ENCODE measurements at places on chromosomes 1 and 21.

DNA sequence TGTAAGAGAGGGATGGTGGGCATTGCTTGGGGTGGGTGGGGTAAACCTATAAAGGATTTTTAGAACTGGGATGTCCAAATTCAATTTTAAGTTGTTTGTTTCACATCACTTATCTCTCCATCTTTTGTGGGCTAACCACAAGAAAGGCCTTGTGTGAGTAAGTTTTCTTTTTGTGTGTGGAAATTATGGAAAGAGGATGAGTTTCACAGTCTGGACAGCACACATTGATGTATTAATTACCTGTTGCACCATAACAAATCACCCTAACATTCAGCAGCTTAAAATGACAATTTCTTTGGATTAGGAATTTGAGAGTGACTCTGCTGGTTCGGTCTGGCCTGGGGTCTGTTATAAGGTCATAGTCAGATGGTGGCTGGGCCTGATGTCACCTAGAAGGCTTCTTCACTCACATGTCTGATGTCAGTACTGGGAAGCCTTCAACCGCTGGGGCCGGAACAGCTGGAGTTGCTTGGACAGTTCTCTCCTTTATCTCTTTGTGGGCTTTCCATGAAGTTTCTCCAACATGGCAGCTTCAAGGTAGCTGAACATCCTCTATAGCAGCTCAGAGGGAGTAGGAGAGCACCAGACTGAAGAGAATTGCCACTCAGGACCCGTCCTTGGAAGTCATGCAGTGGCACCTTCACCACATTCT lies 2.0 kb upstream of the COL9A2 start:
- no peak for DNase-seq

DNA sequence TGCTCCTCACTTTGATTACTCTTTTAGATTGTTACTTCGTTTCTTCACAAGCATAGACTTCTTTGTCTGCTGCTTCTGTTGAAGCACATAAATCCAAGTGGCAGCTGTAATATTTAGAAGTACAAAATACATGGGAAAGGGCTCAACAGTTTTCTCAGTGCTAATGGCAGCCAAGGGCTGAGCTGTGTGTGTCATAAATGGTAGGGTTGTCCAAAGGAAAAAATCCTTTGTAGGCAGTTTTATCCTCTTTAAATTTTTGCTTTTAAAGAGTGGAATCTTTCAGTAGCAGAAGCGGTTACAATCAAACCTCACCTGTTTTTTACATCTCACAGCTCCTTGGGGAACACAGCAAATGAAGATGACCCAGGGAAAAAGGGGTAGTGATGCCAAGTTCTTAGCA lies 650.8 kb downstream of the PLPP3 start:
- no peak for DNase-seq

DNA sequence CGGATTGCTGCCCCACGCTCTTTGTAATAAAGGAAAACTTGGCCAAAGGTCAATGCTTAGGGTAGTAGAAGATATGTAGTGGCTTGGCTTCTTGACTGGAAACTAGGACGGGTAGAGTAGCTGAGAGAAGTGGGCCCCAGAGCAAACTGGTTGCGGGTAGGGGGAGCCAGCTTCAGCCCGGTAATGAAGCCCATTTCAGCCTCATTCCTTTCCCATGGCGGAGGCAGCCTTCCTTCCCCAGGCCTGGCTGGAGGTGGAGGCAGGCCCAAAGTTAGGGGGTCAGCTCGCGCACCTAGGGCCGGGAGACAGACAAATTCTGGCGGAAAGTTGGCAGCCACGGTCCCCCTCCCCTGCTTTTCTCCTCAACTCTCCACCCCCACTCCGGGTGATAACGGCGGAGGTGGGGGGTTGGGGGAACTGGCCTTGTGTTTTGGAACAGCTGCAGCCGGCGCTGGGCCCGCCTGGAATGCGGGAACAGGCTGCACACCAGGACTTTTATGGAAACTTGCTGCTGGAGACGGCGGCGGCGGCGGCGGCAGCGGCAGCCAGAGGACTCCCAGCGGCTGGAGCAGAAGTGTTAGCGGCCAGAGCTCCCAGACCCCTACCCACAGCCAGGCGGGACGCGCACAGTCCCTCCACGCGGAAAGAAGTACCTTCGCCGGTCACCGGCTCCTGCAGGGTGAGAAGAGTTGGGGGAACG lies at the start of gene NEXN:
TSS of gene NEXN (plus strand) at position 544 of the 700 bp plus-strand sequence. CDS start 27,483 bp downstream, outside the sequence.
- peak; percentile 59 for DNase-seq

DNA sequence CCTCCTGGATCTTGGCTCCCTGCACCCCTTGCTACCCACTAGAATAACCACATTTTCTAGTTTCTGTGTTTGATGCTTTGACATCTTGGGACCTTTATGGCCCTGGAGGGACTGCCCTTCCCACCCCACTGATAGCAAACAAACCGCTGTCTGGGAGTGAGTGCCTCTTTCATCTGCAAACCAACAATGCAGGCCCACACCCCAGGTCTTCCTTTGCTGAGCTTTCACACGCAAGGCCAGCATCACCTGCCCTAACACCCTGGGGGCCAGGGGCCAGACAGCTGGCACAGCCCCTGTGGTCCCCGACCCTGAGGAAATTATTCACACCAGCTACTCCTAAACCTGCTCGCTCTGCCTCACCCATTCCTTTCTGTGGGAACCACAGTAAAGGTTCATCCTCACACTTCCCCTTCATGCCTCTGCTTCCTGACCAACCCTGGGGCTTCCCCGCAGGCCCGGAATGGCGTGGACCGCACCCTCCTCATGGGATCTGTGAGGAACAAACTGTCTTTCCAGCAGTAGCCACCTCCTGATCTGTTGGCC lies 15.4 kb downstream of the SLC2A7 start:
- DNase-seq: no peak

DNA sequence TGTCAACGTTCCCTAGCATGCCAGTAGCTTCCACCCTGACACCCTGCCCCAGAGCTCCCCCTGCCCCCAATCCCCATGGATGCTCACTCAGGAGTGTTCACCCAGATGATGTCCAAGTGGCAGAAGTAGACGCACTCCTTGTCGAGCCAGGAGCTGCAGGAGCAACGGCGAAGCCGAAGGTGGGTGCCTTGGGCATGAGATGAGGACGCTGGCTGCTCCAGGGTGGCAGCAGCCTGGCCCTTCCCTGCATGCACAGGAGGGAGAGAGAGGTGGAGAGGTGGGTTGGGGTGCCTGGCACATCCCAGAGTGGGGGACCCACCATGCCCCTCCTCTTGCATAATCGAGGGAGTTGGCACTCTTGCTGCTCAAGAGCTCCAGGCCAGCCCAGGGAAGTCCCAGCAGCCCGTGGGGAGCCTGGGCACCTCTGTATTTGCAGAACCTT lies 502 bp downstream of the EDN2 start:
- DNase-seq: no peak

- no peak for DNase-seq
These were observed 10.7 kb downstream of the PIGR start for GRCh38 chr1:206935491-206936067.

- no peak for DNase-seq
These were observed 14.7 kb upstream of the CFAP126 start for GRCh38 chr1:161382214-161383019.

DNA sequence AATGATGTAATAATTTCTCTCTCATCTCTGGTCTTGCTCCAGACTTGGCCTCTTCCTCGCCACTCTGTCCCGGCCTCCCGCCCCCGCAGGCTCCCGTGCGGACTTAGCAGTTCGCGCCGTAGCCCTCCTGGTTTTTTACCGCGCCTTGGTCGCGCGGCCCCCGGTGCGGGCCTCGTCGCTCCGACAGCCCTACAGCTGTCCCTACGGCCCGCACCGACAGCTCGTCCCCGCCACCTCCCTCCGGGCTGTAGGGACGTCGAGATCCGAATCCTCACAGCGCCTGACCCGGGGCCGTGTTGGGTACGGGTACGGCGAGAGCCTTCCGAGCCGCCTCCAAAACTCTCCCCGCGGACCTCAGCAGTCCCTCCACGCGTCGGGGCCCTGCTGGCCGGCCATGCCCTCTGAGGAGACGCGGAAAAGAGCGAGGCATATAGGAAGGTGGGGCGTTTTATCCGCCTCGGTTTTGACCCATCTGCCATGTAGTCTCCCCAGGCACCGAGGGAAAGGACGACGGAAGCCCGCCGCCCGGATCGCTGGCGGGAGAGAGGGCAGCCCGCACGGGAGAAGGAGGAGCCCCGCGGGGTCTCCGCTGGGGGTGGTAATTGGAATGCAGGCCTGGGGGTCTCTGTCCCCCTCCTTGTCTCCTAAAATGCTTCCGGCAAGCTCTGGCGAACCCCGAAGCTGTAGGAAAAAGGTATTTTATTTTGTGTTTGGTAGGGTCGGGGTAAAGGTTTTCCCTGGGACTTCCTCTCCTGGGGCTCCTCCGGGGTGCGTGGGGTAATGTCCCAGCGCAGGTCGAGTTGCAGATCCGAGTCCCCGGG lies 3.3 kb downstream of the LHX4 start:
- no peak for DNase-seq

DNA sequence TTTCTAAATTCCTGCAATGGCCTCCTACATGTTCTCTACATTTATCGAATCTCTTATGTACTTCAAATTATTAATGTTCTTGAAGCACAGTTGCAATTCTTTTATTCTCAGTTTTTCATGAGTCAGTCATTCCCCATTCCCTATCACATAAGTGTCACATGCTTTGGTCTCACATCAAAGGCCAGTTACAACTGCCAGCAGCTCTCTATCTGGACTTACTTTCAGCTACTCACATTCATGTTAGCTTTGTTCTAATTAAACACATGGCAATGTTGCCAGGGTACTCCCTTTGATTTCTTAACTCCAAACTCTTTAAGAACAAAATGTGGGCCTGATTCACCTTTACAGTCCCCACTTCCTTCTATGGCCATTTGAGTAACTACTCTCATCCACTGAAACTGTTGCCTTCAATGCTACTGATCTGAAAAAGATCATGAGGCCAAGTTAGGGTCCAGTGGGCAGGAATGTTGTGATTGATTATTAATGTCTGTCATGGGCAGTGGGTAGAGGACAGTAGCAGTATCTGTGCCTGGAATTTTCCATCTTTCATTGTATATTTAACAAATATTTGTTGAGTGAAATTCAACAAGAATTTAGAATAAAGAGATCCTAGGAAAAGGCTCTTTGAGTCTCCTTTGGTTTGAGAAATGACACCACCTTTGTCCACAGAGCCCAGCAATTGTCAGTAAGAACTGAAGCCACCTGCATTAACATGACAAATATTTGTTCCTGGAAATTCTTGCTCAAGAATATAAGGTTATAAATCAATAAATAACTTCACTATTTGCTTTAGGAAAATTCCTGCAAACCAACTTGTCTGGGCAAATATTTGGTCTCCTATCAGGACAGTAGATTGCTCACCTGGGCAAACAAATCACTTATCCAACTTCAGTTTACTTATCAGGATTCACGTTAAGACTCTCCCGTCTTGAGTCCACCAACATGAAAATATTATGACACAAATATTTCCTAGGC lies 153.6 kb upstream of the SAMSN1 start:
- DNase-seq: no peak

DNA sequence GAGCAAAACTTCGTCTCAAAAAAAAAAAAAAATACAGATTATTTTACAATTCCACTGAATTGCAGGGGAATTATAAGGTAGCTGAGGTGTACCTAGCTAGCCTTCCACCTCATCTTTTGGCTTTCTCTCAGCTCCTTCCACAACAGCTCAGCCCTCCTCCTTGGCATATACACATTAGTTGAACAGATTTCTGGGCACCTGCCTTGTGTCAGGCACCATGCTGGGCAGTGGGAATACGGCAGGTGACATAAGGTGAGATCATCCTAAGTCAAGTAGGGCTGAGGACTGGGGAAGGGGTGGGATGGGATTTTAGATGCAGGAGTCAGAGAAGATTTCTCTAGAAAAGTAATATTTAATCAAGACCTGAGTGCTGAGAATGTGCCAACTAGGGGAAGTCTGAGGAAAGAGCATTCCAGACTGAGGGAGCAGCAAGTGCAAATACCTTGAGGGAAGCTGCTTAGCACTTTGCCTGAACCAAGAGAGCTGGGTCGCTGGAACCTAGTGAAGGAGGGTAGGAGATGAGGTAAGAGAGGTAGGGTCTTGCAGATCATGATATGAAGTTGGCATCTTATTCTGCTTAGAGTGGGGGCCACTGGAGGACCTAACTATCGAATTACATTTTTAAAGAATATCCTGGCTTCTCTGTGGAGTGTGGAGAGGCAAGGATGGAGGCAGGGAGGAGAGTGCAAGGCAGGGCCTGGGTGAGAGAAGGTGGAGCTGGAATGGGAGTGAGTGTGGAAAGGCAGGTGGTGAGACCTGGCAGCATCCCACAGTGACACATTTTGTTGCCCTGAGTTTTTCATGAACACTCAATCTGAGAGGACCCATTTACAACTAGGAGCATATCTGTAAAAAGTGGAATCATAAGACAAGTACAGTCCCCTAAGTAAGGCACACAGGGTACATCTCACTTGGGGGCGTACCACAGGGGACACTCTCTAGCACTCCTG lies 28.2 kb downstream of the LAMC2 start:
- no peak for DNase-seq

- DNase-seq: no peak
These were observed 32.4 kb downstream of the MAPKAPK2 start for GRCh38 chr1:206716870-206717673.

GRCh38 chr1:41862384-41863221 lies 56.1 kb downstream of the HIVEP3 start:
- peak; percentile 85 for DNase-seq

DNA sequence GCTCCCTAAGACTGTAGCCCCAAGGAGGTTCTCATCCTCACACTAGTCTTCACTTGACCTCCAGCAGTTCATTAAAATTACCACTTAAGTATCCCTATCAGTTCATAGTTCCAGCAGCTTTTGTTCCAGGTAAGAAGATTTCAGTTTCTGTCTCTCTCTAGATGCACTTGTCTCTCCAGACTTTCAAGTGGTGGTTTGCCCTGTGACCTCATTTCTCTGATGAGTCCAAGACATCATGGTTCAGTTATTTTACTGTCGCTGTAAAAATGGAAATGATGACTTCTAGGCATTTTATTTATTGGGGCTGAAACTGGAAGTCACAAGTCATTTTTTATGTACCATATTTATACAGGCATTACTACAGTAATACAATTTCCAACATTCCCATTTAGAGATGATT lies 17.9 kb upstream of the RGS18 start:
- DNase-seq: no peak

GRCh38 chr1:219322766-219323165 lies 149.1 kb downstream of the LYPLAL1 start:
- DNase-seq: no peak

DNA sequence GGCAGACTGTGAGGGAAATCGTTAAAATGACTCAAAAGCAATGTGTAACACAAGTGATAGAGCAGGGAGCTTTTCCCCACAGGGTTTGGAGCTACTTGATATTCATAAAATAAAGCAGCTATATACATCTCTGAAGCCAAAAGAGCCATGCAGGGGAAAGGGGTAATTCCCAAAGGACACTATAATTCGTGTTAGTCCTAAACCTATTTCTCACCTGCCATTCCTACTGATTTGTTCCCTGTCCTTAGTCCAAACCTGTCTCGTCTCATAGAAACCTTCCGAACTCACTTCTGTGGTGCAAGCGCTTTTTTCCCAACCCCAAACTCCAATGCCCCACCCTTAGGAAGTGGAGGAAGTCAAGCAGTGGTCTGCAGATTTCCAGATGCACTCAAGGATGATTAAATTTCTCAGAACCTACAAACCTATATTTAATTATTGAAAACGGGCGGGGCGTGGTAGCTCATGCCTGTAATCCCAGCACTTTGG lies 946 bp upstream of the HNRNPR start:
- no peak for DNase-seq

GRCh38 chr1:154198756-154199562 lies 7.1 kb upstream of the TPM3 start:
- no peak for DNase-seq

- DNase-seq: no peak
These were observed 141.3 kb upstream of the ADAMTS5 start for GRCh38 chr21:27108228-27108627.

All from caudate nucleus (tissue), 63 donors.